ENCODE measurements at places on chromosomes 12 and 14. TPM values are rescaled to one million over a fixed set of nuclear protein-coding genes. Genes with fewer than 3 reads are reported as not detected.

DNA sequence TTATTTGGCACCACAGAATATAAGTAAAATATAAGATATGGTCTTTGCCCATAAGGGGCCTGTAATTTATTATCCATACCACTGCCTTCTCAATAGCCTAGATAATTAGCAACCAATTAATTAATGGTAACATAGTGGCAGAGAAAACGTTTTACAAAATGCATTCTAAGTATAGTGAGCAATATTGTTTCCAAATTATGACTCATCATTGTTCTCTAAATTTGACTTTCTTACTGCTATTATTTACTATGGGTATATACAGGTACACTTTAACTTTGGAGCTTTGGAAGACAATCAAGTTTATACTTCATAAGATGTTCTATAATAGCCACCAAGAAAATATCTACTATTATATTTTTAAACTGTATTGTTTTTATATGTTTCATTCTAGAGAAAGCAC is 26.7 kb downstream of the DCP1B start:
- H3K4me3 ChIP-seq: no peak overlapping the region
- no peak overlapping the region for H3K27ac ChIP-seq

GRCh38 chr12:132834181-132834711 is 5.6 kb upstream of the GOLGA3 start:
- DNase-seq: no peak
- H3K27ac ChIP-seq: no peak overlapping the region
- H3K4me1 ChIP-seq: peaks cover 5% of the 10 kb centered on the region
- no peaks in the 10 kb centered on the region for H3K27me3 ChIP-seq
- H3K36me3 ChIP-seq: no peaks in the 10 kb centered on the region

- no peak overlapping the region for H3K27ac ChIP-seq
- no peaks in the 10 kb centered on the region for H3K36me3 ChIP-seq
- H3K4me3 ChIP-seq: no peak overlapping the region
- DNase-seq: peak; percentile 41
- no peaks in the 10 kb centered on the region for H3K27me3 ChIP-seq
Observed at GRCh38 chr12:31756977-31757420, 28.2 kb upstream of the AMN1 start.

DNA sequence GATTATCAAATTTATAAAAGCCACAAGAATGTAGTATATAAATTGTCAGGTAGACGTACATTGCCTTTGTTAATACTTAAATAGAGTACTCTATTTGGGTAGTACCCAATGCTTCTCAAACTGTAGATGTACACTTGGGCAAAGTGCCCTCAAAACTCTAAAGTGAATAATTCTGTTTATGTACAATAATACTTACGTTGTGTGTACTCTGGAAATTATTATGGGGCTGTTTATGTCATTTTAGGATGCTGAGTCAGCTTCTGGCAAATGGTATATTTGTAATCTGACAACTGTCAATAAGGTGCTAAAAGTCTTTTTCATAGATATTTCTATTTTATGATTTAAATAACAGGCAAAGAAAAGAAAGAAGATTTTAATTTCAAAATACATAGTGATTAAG is 102.4 kb downstream of the CCDC91 start:
- H3K4me3 ChIP-seq: no peak overlapping the region
- H3K27ac ChIP-seq: no peak overlapping the region
- H3K4me1 ChIP-seq: no peaks in the 10 kb centered on the region
- H3K36me3 ChIP-seq: no peaks in the 10 kb centered on the region

GRCh38 chr12:28460420-28461130 is 270.3 kb downstream of the CCDC91 start:
- no peak for DNase-seq
- H3K4me3 ChIP-seq: no peak overlapping the region
- no peaks in the 10 kb centered on the region for H3K27me3 ChIP-seq
- H3K27ac ChIP-seq: no peak overlapping the region
- H3K36me3 ChIP-seq: no peaks in the 10 kb centered on the region

GRCh38 chr12:14768823-14769405 is 34.4 kb downstream of the WBP11 start:
- peak overlapping the region; percentile 70 for H3K4me3 ChIP-seq
- no peaks in the 10 kb centered on the region for H3K36me3 ChIP-seq
- peaks cover 29% of the 10 kb centered on the region for H3K4me1 ChIP-seq
- no peak for DNase-seq

GRCh38 chr14:72916174-72916573 is 10.1 kb upstream of the DCAF4 start:
- DNase-seq: no peak
- no peak overlapping the region for H3K27ac ChIP-seq
- peaks cover 5% of the 10 kb centered on the region for H3K27me3 ChIP-seq

GRCh38 chr12:107435072-107435471 is 250.5 kb upstream of the PWP1 start:
- H3K36me3 ChIP-seq: no peaks in the 10 kb centered on the region
- H3K27ac ChIP-seq: no peak overlapping the region
- no peak for DNase-seq
- H3K4me3 ChIP-seq: no peak overlapping the region
- H3K27me3 ChIP-seq: no peaks in the 10 kb centered on the region

DNA sequence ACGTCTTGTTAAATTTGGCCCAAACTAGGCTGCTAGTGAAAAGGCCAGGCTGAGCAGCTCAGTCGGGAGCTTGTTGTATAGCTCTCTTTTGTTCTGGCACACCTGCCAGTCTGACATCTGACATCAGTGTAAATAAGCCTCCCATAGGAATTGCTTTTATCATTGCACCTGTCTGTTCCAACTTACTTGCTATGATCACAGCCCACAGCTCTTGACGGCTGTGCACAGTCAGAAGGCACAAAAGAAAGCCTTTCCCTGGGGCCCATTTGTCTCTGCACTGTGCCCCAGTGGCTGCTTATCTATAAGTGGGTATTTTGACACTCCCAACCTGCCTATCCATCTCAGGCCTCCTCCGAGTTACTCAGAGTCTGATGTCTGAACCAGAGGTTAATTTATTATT is 324.5 kb downstream of the NUAK1 start:
- no peak for DNase-seq
- no peaks in the 10 kb centered on the region for H3K27me3 ChIP-seq
- H3K4me1 ChIP-seq: no peaks in the 10 kb centered on the region
- no peak overlapping the region for H3K27ac ChIP-seq
- no peak overlapping the region for H3K4me3 ChIP-seq

GRCh38 chr14:102008891-102009290 is 44.5 kb downstream of the DYNC1H1 start:
- DNase-seq: no peak
- H3K27ac ChIP-seq: no peak overlapping the region
- H3K27me3 ChIP-seq: no peaks in the 10 kb centered on the region
- no peaks in the 10 kb centered on the region for H3K4me1 ChIP-seq

DNA sequence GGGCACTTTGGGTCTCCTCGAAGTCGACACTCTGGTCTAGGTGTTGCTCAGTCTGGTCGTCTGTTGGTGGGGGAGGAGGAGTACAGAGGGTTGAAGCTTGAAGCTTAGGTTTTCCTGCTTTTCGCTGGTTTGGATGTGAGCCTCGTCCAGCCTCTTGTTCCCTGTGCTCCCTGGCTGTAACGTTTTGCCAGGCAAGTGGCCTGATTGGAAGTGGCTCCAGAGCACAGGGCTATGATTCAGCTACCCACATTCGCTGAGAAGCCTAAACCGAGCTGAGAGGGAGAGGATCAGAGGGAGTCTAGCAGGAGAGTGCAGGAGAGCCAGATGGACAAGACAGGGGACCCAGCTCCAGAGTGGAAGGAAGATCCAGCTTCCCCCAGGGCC is 6.1 kb downstream of the HOXC10 start:
- no peaks in the 10 kb centered on the region for H3K36me3 ChIP-seq
- DNase-seq: no peak
- peaks cover 39% of the 10 kb centered on the region for H3K27me3 ChIP-seq
- H3K4me3 ChIP-seq: no peak overlapping the region

GRCh38 chr12:43004908-43005307 is 415.4 kb upstream of the PRICKLE1 start:
- DNase-seq: no peak
- H3K27ac ChIP-seq: no peak overlapping the region
- no peaks in the 10 kb centered on the region for H3K27me3 ChIP-seq
- H3K4me3 ChIP-seq: no peak overlapping the region
- H3K4me1 ChIP-seq: no peaks in the 10 kb centered on the region

DNA sequence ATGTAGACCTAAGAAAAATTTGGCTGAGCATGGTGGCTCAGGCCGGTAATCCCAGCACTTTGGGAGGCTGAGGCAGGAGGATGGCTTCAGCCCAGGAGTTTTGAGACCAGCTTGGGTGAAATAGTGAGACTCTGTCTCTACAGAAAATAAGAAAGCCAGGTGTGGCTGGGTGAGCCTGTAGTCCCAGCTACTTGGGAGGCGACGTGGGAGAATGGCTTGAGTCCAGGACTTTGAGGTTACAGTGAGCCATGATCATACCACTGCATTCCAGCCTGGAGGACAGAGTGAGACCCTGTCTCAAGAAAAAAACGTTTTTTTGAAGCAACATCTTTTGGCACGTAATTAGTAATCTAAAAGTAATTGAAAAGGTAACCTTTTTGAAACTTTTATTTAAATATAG is 70.9 kb downstream of the FERMT2 start:
- DNase-seq: no peak
- H3K4me1 ChIP-seq: no peaks in the 10 kb centered on the region
- no peaks in the 10 kb centered on the region for H3K27me3 ChIP-seq
- H3K36me3 ChIP-seq: peaks cover 5% of the 10 kb centered on the region

GRCh38 chr12:84411031-84411430 is 501.6 kb downstream of the SLC6A15 start:
- H3K27ac ChIP-seq: no peak overlapping the region
- DNase-seq: no peak
- no peaks in the 10 kb centered on the region for H3K4me1 ChIP-seq
- no peak overlapping the region for H3K4me3 ChIP-seq
- H3K27me3 ChIP-seq: no peaks in the 10 kb centered on the region

DNA sequence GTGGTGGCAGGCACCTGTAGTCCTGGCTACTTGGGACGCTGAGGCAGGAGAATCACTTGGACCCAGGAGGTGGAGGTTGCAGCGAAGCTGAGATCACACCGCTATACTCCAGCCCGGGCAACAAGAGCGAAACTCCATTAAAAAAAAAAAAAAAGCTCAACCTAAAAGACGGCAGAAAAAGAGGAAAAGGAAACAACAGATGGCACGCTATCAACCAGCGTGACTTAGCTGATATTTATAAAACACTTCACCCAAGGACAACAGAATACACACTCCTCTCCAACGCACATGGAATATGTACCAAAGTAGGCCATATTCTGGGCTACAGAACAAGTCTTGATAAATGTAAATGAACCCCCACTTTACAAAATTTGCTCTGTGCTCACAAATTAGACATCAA is 34.0 kb upstream of the CLMN start:
- no peaks in the 10 kb centered on the region for H3K27me3 ChIP-seq
- peaks cover 7% of the 10 kb centered on the region for H3K4me1 ChIP-seq
- no peak overlapping the region for H3K27ac ChIP-seq
- H3K36me3 ChIP-seq: no peaks in the 10 kb centered on the region
- no peak for DNase-seq

GRCh38 chr14:101456246-101457175 is 104.8 kb upstream of the DIO3 start:
- H3K4me1 ChIP-seq: peaks cover 15% of the 10 kb centered on the region
- H3K27me3 ChIP-seq: peaks cover 19% of the 10 kb centered on the region
- no peak overlapping the region for H3K4me3 ChIP-seq
- H3K27ac ChIP-seq: no peak overlapping the region

- no peak for DNase-seq
- no peak within 1 kb of the TSS for H3K4me3 ChIP-seq
- H3K27ac ChIP-seq: no peak within 1 kb of the TSS
- H3K27me3 ChIP-seq: no peaks in the 10 kb centered on the region
Observed at GRCh38 chr12:2834581-2835491, at the start of gene NRIP2. TSS of gene NRIP2 (minus strand) at chr12:2835035. CDS start at chr12:2834983, 52 bp downstream.

DNA sequence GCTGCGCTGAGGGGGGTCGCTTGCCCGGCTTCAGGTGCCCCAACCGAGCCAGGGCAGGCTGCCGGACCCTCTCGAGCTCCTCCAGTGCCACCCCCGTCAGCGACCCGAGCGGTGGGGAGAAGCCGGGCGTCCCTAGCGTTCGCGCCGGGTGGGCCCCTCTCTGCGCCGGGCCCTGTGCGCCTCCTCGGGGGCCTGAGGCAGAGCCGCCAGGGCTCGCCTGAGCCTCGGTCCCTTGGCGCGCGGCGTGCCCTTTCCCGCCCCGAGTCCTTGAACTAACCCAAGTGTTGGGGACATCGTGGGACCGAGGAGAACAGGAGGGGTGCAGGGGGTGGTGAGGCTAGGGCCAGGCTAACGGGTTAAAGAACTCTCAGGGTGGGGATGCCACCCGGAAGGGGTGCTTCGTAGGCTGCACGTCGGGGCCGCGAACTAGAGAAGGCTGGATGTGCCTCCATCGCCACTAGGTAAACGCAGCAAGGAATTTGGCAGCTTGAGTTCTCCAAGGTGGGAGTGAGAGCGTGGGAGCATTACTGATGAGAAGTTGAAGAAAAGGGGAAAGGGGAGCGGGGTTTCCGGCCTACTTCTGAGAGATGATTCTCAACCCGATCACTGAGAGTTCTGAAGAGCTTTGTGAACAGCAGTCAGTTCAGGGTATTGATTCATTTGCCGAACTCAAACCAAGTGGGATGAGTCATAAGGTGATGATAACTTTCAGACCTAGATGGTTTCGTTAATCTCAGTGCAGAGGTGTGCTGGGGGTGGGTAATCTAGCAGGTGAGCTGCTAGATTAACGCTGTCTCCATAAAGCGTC is 618 bp downstream of the RNF34 start:
- peak; percentile 43 for DNase-seq
- peak overlapping the region; percentile 79 for H3K27ac ChIP-seq
- H3K36me3 ChIP-seq: no peaks in the 10 kb centered on the region
- H3K27me3 ChIP-seq: no peaks in the 10 kb centered on the region
- peak overlapping the region; percentile 70 for H3K4me3 ChIP-seq
- H3K4me1 ChIP-seq: peaks cover 50% of the 10 kb centered on the region

GRCh38 chr12:40827683-40828592 is 135.7 kb downstream of the CNTN1 start:
- no peaks in the 10 kb centered on the region for H3K4me1 ChIP-seq
- no peak overlapping the region for H3K27ac ChIP-seq
- no peak overlapping the region for H3K4me3 ChIP-seq
- no peak for DNase-seq
- H3K27me3 ChIP-seq: no peaks in the 10 kb centered on the region
- no peaks in the 10 kb centered on the region for H3K36me3 ChIP-seq

- no peaks in the 10 kb centered on the region for H3K4me1 ChIP-seq
- DNase-seq: peak; percentile 5
- H3K27ac ChIP-seq: no peak overlapping the region
- H3K4me3 ChIP-seq: no peak overlapping the region
- H3K36me3 ChIP-seq: no peaks in the 10 kb centered on the region
Observed at GRCh38 chr12:74983917-74984316, 225.7 kb downstream of the KCNC2 start.

The SCARB1 gene
- total RNA-seq: 63.4 TPM

The PTPN6 gene
- 10.6 TPM for total RNA-seq

The TMEM52B gene
- total RNA-seq: not detected

The SIX1 gene
- 6.5 TPM for total RNA-seq

The RPS6KA5 gene
- 0.58 TPM for total RNA-seq

The RNASE4 gene
- total RNA-seq: 109 TPM

The AVPR1A gene
- not detected for total RNA-seq

The PSMB11 gene
- total RNA-seq: not detected

The SCNN1A gene
- 1.5 TPM for total RNA-seq

The SLCO1B1 gene
- total RNA-seq: not detected

The ACVR1B gene
- total RNA-seq: 5.8 TPM

The OR10A7 gene
- not detected for total RNA-seq
